ENCODE measurements at places on chromosomes 3 and 15.

DNA sequence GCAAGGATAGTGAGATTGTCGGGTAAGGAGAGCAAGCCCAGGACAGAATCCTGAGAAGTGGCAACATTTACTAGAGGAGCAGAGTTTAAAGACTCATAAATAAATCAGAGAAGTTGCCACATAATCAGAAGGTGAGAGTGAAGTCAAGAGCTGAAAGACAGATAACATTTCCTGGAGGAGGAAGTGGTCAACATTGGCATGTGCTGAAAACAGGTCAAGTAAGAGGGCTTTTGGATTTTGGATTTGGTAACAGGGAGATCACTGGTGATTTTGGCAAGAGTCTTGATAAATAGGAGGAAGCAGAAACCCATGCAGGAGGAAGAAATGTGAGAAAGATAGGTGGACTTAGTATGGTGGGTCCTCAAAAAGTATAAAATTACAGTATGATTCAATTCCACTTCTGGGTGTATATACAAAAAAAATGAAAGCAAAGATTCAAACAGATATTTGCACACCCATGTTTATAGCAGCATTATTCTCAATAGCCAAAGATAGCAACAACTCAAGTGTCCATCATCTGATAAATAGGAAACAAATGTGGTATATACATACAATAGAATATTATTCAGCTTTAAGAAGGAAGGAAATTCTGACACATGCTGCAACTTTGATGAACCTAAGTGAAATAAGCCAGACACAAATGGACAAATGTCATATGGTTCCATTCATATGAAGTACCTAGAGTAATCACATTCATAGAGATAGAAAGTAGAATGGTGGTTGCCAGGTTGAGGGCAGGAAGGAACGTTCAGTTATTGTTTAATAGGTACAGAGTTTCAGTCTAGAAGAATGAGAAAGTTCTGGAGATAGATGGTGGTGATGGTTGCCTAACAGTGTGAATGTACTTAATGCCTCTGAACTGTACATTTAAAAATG lies 27.3 kb upstream of the MBNL1 start:
- no peak for DNase-seq

GRCh38 chr3:42805141-42805821 lies 991 bp upstream of the HIGD1A start:
- peak; percentile 19 for DNase-seq

GRCh38 chr3:133629146-133629545 lies 32.6 kb downstream of the TOPBP1 start:
- no peak for DNase-seq

GRCh38 chr3:50563867-50564266 lies 3.7 kb downstream of the C3orf18 start:
- DNase-seq, result no peak

GRCh38 chr3:8001307-8001706 lies 500.3 kb upstream of the LMCD1 start:
- no peak for DNase-seq

- peak; percentile 16 for DNase-seq
These were observed 51.6 kb upstream of the LCTL start for GRCh38 chr15:66617137-66618090.

DNA sequence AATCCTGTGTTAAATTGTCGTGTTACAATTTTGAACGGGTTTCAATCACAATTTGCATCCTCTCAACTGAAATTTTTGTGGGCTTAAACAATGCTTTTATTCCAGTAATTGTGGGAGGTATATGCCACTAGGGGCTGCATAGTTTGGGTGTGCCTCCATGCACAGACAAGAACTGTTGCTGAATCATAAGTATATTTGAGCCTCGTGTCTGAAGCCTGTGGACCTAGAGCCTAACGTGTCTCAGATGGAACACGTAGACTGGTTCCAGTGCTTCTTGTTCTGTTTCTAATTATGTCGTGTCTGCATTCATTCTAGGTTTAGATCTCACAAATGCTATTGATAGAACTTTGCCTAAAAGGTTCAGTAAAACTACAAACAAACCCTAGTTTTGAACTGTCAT lies 363.4 kb downstream of the RBMS3 start:
- DNase-seq, result no peak

DNA sequence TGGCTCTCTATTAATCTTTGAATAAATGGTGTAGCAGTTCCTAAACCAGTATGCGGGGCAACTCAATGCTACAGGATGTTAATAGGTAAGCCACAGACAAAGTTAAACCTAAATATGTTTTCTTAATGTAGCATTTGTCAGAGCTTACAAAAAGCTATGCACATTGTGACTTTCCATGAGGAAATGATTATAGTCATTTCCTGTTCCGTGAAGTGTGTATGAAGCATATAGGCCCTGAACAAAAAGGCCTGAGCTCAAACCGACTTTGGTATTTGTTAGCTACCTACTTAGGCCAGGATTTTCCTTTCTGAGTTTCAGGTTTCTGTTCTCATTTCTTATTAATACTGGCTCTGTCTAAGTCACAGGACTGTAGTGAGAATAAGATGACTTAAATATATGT lies 14.2 kb downstream of the ZNF80 start:
- no peak for DNase-seq

- no peak for DNase-seq
These were observed 31.6 kb upstream of the SV2B start for GRCh38 chr15:91068436-91068835.

GRCh38 chr3:9352917-9353752 lies 9.7 kb upstream of the THUMPD3 start:
- peak; percentile 13 for DNase-seq

DNA sequence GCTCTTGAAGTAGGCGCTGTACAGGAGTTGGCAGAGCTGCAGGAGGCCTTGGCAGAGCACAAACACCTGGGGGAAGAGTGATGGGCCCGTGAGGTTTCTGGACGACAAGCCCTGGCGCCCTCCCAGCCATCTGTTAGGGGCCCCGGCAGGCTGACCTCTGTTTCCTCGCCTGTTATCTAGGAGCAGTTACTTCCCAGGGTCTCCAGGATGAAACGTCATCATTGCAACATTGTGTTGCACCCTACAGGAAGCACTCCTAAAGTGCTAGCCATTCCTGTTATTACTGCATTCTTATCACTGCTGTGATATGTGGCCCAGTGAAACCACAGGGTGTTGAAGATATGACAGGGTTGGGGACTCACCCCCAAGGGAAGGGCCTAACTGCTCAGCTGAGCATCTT lies 50.2 kb downstream of the SLCO2A1 start:
- no peak for DNase-seq

DNA sequence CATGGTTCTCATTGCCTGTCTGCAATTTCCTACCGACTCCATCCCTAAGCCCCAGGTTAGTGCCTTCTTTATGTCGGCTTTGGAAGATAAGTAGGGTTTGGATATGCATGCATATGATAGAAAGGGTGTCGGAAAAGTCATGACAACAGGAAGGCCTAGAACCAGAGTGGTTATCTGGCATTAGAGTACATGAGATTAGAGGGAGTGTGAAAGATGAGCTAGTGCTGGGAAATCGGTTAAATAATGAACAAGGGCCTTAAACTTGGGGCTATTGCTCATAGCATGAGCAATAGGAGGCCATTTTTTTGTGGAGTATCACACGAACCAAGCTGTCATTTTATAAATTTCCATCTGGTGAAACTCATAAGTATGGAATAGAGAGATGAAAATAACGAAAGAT lies 54.0 kb upstream of the LPP start:
- DNase-seq, result no peak

- no peak for DNase-seq
These were observed 301.9 kb downstream of the IL20RB start for GRCh38 chr3:137259701-137260100.

- DNase-seq, result peak; percentile 74
These were observed 61.6 kb downstream of the IGSF11 start for GRCh38 chr3:118973050-118973449.

GRCh38 chr3:197404030-197404429 lies 105.6 kb upstream of the DLG1 start:
- DNase-seq, result no peak

DNA sequence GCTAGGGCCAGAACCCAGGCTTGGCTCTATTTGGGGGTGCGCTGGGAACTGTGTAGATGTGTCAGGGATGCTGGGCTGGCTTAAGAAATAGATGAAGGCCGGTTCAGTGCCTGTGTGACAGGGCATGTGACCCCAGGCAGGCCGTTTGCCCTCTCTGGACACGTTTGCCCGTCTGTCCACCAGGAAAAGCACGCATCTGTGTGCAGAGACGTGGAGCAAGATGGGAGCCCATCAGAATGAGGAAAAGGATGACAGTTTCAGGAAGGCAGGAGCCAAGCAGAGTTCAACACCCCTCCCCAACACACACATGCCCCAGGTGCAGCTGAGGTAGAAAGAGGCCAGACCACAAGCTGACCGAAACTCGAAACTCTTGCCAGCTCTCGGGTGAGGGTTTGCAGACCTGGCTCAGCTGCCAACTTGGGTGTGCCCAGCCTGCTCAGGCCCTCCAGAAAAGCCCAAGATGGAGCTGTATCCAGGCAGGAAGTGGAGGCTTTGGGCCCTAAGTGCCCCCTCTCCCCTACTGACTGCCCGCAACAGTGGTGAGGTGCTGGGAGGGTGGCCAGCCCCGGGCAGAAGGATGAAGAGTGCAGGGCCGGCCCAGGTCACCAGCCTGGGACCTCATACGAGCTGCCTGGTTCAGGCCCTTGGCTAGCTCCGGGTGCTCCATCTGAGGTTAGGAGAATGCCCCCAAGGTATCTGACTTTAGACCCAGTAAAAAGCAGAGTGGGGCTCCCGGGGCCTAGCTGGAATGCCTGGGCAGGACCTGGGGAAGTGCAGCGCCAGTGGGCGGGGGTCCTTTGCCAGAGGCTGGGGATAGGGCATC lies 10.2 kb upstream of the MESP1 start:
- DNase-seq, result no peak

GRCh38 chr3:175502155-175502554 lies 643.0 kb downstream of the NAALADL2 start:
- DNase-seq, result no peak

- no peak for DNase-seq
These were observed 1.4 kb downstream of the PTH1R start for GRCh38 chr3:46878781-46879436.

DNA sequence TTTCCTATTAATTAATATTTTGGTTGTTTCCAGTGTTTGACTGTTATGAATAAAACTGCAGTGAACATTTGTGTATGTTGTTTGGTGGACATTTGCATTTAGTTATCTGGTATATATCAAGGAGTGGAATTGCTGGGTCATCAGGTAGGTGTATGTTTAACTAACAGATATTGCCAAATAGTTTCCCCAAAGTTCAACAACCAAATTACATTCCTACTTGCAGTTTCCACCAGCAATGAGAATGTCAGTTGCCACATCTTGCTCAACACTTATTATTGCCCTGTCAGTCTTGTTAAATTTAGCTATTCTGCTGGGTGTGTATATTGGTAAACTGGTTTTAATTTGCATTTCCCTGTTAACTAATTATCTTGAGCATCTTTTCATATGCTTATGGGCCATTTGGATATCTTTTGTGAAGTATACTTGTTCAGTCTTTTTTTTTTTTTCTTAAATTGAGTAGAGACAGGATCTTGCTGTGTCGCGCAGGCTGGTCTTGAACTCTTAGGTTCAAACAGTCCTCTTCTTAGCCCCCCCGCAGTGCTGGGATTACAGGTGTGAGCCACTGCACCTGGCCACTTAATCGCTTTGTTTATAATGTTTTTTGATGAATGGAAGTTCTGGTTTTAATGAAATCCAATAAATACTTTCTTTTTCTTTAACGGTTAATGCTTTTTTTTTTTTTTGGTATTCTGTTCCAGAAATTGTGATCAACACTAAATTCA lies 7.9 kb downstream of the FEM1B start:
- no peak for DNase-seq

GRCh38 chr3:155317211-155317610 lies 23.7 kb upstream of the STRIT1 start:
- DNase-seq, result no peak

DNA sequence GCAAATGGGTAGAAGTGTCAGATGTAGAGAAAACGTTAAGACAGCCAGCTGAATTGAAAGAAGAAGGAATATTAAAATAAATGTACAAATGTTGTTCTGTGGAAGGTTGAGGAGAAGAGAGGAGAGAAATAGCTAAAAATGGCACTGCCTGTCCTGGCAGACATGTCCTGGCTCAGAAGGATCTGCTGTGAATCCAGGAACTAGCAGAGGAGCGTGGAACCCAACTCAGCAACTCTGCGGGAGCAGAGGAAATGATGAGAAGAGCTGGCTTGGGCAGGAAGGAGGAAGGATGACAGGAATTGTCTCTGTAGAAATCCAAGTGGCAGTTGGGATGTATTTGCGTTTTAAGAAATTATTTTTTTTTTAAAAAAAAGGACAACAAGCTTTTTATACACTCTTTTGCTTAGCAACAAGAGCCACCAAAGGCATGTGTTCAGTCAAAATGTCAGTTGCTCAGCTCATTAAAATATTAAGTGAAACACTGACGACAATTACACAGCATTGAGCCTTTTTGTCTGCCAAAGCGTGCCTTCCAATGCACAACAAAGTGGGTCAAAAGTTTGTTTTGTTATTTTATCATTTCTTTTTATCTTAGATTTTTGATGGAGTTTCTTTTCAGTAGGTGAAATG lies 16.1 kb downstream of the NANOGP8 start:
- no peak for DNase-seq

DNA sequence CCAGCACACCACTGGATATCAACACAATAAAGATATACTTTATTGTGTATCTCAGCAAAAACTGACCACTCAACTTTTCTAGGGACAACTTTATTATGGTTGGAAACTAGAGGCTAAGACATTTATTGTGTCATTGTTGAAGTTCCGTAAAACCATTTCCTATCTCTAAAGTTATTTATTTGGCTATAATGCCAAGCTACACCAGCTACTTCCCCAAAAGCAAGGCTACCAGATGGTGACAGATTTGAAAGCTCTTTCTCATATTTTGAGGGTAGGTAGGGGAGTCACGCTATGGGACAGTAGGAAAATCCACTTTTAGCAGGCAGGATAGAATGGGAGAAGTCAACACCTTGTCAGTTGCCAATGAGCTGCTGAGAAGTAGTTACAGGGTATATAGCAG lies 834.6 kb upstream of the CFAP20DC start:
- no peak for DNase-seq

DNA sequence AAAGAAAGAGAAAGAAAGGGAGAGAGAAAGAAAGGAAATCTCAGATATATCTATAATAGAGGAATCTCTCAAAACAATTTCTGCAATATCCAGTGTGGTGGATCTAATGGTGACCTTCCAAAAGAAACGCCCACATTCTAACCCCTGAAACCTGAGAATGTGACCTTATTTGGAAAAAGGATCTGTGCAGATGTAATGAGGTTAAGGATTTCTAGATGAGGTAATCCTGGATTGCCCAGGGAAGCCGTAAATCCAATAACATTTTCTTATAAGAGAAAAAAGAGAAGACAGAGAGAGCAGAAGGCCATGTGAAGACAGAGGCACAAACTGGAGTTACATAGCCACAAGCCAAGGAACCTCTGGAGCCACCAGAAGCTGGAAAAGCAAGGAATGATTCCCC lies 307.6 kb downstream of the ZBTB20 start:
- no peak for DNase-seq

- no peak for DNase-seq
These were observed 158.7 kb downstream of the GHSR start for GRCh38 chr3:172289583-172289982.

Measured in hypothalamus (tissue), 51 donors.